ENCODE measurements at places on chromosomes 3 and 15.

GRCh38 chr3:33144433-33144832 is 30.6 kb downstream of the CRTAP start:
- DNase-seq, result no peak

DNA sequence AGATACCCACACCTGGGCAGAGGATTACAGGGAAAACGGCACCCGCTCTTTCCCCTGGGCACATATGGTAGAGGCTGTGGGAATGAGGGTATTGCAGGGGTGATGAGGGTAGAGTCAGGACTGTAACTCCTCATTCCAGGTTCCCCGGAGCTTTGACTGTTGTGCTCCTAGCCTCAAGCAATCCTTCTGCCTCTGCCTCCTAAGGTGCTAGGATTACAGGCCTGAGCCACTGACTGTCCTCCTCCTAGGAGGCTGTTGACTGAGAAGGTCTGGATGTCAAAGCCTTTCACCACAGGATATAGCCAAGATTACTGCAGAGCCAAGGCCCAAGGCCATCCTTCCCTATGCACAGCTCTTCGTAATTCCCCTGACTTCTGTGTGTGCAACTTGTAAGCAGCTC is 1.1 kb upstream of the MPI start:
- no peak for DNase-seq

DNA sequence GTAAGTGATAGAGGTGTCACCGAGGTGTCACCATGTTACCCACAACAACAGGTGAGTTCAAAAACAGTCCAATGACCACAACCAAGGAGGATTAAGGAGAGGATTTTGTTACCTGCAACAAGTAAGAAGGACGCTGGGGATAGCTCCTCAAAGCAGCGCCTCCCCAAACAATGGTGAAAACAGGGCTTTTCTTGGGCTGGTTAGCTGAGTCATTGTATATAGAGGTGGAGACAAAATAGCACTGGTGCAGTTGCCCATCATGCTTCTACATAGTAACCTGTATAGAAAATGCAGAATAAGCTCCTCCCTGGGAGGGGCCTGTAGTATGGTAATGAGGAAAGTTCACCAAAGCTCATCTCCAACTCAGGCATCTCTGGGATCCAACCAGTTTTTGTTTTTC is 116.9 kb upstream of the EIF1B start:
- no peak for DNase-seq

- DNase-seq, result no peak
These were observed 315.5 kb downstream of the FHIT start for GRCh38 chr3:60935709-60936108.

DNA sequence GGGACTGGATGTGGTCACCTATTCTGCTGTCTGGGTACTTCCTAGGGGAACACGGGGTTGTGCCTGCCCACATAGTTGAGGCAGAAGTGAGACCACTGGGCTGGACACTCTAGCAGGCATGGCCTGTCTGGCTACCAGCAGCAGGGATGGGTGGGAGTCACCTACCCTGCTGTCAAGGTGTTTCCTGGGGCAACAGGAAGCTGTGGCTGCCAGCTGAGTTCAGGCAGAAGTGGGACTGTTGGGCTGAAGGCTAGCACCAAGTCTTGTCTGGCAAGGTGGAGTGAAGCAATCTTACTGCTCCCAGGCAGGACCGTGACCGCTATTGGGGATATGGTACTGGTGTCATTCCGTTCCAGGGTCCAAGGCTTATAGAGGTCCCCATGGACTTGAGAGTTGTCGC is 20.3 kb upstream of the ZDHHC23 start:
- no peak for DNase-seq

DNA sequence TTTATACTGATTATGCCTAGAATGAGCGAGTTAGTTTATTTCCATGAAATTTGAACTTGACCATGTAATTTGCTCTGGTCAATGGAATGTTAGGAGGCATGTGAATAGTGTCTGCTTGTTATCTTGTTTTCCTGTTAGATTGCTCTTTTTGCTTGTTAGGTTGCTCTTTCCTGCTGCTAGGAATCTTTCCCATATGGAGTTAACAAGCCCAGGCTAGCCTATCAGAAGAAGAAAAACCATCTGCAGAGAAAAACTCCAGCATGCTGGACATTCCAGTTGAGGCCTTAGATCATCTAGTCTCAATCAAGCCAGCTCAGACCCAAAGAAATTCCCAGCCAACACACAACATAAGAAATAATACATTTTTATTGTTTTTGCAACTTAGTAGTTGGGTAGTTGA is 470.2 kb upstream of the AGTR1 start:
- no peak for DNase-seq

- DNase-seq, result no peak
These were observed 57.3 kb downstream of the PLXNA1 start for GRCh38 chr3:127040216-127040615.

All from pons (tissue), 1 donor.